ENCODE measurements at places on chromosomes 16 and 17. TPM values are rescaled to one million over a fixed set of nuclear protein-coding genes. Genes with fewer than 3 reads are reported as not detected.

TBC1D3H gene
- total RNA-seq, result not detected

TPSD1 gene
- not detected for total RNA-seq

AXIN2 gene
- 1.00 TPM for total RNA-seq

CDRT15 gene
- not detected for total RNA-seq

TBX4 gene
- 0.38 TPM for total RNA-seq

ASPA gene
- total RNA-seq, result not detected

SMIM5 gene
- total RNA-seq, result 0.77 TPM

BCL6B gene
- not detected for total RNA-seq

CES4A gene
- 3.1 TPM for total RNA-seq
